ENCODE measurements at places on chromosomes 6 and 20. TPM values are rescaled to one million over a fixed set of nuclear protein-coding genes. Genes with fewer than 3 reads are reported as not detected.

IFT52 gene
- 8.1 TPM for total RNA-seq

GCM1 gene
- 0.08 TPM for total RNA-seq

DNA sequence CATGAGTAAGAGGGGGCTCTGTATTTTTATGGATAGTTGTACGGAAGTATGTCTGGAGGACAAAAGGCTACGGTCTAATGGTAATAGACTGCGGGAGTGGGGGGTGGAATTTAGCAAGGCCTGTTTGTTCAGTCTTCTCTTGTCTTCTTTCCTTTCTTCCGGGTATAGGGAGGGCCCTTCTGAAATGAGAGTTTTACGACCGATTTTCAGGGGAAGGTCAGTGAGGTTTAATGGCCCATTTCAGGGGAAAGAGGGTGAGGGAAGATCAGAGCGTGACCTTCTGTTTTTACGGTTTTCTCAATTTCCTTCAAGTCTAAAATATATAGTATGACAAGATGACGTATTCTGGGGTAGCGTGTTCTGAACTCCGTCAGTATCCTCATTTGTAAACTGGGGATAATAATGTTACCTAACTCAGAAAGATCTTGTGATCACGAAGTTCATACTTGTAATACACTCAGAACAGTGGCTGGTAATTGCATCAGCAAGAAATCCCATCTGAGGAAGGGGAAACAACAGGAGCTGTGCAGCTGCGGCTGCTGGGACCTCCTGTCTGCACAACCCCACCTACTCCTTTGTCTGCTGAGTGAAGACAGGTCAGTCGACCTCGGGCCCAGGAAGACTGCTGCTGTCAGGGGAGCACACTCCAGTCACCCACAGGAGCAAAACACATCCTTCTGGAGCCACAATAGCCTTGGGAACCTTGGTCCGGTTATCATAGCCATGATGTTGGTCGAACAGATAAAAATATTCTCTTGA lies 90.4 kb downstream of the MAP3K7 start:
- DNase-seq: no peak

DNA sequence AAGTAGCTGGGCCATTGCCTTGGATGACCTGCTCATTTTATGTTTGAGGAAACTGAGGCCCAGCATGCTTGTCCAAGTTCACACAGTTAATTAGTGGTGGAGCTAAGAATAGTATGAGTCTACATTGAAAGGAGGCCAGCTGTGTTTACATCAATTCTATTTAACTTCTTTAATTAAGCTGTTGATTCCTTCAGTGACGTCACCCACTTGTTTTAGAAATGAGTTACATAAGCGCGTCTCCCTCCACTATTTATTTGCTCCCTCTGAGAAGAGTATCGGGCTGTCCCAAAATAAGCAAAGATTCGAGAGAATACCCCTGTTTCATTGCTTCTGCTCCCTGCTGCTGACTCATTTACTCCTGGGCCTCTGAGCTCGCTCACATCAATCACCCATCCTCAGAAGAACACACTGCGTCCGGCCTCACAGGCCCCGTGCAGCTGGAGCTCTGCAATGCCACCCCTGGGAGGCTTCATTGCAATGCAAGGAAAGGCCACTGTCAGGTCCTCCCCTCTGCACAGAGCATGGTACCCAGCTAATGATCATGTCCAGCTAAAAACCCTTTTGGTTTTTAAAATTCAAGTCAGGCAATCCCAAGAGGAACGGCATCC lies 74.8 kb upstream of the BMP2 start:
- no peak for DNase-seq

DNA sequence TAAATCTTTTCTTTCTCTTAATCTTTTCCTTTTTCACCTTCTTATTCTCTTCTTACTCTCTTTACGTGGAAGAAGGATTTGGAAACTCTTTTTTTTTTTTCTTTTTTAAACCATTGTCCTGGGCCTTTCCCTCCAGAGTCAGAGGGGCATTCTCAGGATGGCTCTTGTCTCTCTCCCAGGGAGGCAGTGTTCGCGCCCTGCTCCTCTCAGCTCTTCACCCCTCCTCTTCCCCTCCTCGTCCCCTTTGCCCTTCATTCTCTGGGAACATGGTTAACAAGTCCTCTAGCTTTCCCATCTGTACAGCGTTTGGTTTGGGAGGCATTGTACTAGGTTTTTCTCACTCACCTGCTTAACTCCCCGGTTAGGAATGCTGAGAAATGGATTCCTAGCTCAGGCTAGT lies 52.0 kb upstream of the TFB1M start:
- DNase-seq: no peak
